Activated T-helper 9 cell treated with anti-CD3 and anti-CD28 coated beads, Interleukin-2, amount 50 U/mL, for 16 hours (primary cell): ENCODE measurements at places on chromosomes 2 and 18.

DNA sequence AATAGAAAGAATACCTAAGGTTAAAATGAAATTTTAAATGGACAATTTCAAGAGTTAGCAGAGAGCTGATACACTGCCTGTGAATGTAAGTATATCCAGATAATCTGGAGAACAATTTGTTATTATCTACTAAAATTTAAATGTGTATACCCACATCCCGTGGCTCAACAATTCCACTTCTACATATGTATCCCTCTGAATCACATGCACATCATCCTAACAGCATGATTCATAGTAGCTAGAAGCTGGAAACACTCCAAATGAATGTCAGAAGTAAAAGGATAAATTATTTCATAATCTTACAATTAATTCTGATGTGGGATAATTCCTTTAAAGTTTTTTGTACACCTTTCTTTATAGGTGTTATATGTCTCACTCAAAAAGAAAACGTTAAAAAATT lies 87.9 kb downstream of the CNTNAP5 start:
- no peak for DNase-seq

- DNase-seq: no peak
Observed at GRCh38 chr2:48527226-48527885, 2.6 kb upstream of the STON1 start.

DNA sequence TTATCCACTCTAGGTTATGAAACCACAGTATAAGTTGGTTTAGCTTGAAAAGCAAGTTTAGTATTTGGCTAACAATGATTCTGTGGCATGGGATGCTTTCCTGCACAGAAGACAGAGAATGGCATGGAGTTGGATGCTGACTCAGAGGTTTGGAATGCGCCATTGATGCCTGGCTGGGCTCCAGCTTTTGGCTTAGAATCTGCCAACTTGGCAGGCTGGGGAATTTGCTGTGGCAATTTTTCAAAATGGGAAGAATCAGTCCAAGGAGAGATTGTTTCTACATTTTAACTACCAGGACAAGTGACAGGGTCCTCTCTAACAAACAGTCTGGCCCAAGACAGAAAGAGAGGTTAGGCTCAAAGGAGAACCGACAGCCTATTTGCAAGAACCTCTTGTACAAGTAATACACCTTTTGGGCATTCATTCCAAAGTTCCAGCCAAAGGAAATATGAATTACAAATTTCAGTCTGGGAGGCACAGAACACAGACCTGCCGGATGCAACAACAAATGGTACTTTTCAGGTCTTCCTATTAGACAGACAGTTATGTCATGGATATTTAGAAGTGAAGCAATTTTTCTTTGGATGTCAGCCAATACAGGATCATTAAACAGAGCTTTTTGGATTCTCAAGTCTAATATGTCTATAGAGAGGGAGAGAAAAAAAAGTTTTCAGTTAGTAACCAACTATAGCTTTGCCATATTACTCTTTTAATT lies 1027.7 kb downstream of the TMEM182 start:
- DNase-seq: no peak

DNA sequence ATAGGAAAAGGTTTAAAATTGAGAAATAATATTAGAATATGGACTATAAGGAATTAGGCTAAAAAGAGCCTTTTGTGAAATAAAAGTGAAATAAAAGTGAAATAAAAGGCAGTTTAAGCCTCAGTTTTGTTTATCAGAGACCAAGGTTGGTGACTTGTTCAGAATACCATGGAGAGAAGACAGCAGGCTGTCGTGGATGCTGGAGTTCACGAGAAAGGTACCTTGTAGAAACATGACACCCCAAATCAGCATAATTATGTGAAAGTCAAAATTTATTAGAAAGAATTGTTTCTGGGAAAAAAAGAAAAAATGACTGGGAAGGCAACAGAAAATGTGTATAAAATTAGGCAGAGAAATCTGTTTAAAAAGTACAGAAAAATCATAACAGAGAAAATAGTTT lies 46.5 kb upstream of the SPAG16 start:
- DNase-seq: no peak

GRCh38 chr2:23323917-23324680 lies 60.9 kb upstream of the KLHL29 start:
- DNase-seq: no peak
